ENCODE measurements at places on chromosomes 3 and 15.

DNA sequence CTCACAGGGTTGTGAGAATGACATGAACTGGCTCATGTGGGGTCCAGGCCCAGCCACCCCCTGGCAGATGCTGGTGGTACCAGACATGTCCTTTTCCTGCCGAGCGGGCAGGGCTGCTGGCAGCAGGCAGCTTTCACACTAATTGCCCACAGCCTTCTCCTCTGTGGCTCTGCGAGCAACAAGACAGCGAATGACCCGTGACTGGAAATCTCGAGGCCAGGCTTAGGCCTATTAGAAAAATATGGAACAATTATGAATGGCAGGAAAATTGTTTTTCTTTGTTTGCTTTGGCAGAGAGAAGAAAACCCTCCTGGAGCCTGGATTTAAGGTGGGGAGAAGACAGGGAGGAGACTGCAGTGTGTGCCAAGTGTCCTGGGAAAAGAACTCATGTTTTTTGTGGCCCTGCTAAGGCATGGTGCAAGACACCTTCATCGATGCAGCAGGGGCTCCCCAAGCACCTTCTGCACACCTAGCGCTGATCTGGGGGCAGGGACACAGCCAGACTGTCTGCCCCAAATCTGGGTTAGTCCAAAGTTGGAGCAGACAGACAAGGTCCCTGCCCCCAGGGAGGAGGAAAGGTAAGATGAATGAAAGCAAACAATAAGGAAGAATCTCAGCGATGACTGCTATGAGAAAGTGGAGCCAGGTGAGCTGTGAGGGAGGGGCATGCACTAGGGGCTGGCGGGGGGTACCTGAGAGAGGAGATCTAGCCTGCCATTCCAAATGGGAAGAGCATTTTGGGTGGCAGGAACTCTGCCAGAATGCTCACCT, 193.8 kb upstream of the TLE3 start:
- DNase-seq, result no peak

DNA sequence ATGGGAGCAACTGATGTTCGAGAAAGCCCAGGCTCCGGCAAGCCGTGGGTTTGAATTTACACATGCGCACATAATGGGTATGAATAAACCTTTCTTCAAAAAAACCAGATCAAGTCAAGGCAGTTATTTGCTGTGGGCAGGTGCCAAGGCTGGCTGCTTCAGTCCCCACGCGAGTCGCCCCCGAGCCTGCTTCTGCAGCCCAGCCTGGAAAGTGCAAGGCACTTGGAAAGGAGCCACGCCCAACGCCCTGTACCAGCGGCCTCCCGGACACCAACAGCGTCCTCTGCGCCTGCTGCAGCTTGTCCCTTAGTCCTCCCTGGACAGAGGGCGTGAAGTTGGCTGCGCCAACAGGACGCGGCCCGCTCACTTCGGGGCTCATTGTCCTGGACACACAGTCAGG, 68.9 kb downstream of the KLF15 start:
- peak; percentile 34 for DNase-seq

DNA sequence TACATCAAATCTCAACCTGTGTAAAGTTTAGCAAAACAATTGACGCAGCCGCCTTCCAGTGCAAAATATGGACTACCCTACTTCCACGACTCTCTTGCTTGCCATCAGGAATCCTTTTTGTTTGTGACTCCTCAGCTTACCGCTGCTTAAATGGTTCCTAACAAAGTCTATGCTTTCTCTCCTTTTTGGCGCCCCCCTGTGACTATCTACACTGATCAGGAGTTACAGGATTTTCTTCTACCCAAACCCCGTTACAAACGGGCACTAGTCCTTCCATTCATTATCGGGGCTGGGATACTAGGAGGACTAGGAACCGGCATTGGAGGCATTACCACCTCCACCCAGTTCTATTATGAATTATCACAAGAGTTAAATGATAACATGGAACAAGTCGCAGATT, 184.0 kb downstream of the IGSF11 start:
- DNase-seq, result no peak

DNA sequence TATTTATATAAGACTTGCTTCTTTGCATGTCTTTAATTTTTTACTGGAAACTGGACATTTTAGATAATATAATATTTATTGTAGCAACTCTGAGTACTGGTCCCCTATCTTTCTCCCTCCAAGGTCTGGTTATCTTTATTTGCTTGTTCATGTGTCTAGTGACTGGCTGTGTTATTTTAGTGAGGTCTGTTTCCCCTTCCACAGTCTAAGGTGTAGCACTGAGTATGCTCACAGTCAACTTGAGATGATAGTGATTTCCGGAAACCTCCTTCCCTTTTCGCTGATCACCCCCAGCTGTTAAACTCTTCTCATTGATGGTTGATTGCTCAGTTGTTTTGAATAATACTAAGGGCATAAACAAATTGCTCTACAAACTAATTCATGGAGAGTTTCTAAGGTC, 37.0 kb downstream of the PCNP start:
- DNase-seq, result no peak

GRCh38 chr15:29959384-29960137, 123.2 kb upstream of the GOLGA8J start:
- no peak for DNase-seq

GRCh38 chr3:191306428-191306827, 22.8 kb upstream of the CCDC50 start:
- DNase-seq, result no peak

- no peak for DNase-seq
Observed at GRCh38 chr3:45464336-45465170, 76.2 kb downstream of the LARS2 start.

GRCh38 chr3:71458895-71459294, 124.6 kb downstream of the FOXP1 start:
- DNase-seq, result no peak

- no peak for DNase-seq
Observed at GRCh38 chr15:100383302-100384107, 41.7 kb upstream of the ADAMTS17 start.

DNA sequence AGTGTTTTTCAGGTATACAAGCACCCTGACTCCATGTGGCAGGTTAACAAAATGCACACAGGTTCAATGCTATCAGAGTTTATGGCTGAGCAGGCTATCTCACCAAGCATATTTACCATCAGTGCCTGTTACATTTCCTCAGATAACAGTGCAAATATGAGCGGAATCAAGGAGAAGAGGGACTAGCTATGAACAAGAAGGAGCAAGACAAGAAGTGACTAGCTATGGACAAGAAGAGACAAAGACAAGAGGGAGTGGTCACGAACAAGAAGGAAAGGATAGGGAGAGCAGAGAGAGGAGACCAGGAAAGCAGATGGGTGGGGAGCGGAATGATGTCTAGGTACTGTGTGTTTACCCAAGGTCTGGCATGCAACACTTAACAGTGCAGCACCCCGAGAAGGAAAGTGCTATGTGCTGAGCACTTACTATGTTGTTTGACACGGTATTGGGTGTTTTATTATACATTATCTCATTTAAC, 8.6 kb downstream of the ILDR1 start:
- no peak for DNase-seq

DNA sequence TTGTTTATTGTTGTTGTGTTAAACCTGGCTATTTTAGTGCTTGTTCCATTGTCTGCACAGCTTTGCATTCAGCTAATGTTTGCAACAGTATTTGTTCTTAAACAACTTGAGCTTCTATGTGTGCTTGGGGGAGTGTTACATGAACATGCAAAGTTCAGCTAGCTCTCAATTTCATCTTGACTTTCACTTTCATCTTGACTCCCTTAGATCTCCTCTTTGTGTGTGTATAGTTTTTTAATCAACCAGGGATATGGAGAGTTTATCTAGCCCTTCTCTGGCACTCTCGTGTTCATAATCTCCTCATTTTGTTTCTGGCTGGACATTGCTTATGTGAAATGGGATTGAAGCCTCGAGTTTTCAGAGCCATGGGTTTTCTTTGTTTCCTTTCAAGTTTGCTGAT, 212.4 kb upstream of the ZBTB20 start:
- no peak for DNase-seq

- no peak for DNase-seq
Observed at GRCh38 chr15:75966073-75966472, 46.2 kb downstream of the NRG4 start.

DNA sequence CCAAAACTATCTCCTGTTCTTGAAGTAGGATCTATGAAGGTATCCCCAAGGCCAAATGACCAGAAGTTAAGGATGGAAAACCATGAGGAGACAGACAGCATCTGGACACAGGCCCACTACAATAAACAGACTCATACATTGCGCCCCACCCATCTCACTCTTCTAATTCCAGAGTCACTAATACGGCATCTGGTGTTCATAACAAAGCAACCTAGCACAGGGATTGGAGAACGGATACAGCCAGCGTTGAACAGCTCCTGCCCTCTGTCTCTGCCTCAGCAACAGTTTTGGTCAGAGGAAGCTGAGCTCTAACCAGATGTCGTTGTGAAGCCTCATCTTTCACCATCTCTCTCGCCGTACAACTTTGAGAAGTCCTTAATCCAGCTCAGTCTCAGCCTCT, 44.5 kb upstream of the CCDC80 start:
- DNase-seq, result no peak

GRCh38 chr3:16700651-16701050, 95.4 kb upstream of the DAZL start:
- DNase-seq, result no peak

DNA sequence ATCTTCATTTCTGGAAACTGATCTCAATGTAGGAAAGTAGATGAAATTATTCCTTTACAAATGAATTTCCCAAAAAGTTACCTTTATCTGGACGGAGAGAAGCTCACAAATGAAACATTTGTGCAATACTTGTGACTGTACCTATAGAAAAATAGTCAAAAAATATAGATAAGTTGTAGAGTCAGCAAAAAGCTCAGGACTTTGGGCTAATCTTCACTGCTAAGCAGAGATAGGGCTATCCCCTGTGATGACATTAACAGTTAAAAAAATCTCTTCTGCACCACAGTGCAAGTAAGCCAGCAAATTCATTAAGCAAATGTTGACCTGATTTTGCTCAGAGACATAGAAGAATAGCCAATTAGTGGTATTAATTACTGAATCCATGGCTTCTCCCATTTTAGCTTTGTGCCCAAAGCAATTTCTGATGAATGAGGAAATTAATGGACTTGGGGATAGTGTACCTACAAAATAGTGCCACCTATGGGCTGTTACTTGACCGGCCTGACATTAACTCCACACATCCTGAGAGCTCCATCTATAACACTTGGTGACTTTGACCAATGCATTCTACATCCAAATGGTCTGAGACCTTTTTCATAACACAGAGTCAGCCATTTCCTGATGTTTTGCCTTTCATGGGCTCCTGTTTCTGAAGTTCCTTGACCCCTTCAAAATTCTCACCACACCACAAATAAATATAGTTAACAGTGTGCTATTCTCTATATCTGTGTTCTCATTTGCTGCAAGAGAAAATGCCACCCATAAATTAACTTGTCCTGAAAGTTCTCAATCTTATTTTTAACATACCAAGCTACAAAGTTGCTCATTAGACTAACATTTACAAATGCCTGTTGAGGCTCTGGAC, 105.0 kb downstream of the SSR3 start:
- DNase-seq, result peak; percentile 16

GRCh38 chr3:85594676-85595075, 635.9 kb downstream of the CADM2 start:
- peak; percentile 15 for DNase-seq

- no peak for DNase-seq
Observed at GRCh38 chr3:37375184-37376127, 201.1 kb upstream of the LRRFIP2 start.

GRCh38 chr3:156233876-156234275, 113.5 kb downstream of the KCNAB1 start:
- no peak for DNase-seq

GRCh38 chr3:65582012-65582717, 456.6 kb downstream of the MAGI1 start:
- no peak for DNase-seq

- DNase-seq, result no peak
Observed at GRCh38 chr3:42092006-42092405, 849 bp downstream of the TRAK1 start.

GRCh38 chr3:10814623-10815022, 1.4 kb upstream of the SLC6A11 start:
- no peak for DNase-seq

GRCh38 chr3:113283306-113283705, 71.9 kb downstream of the BOC start:
- DNase-seq, result no peak

GRCh38 chr3:134486577-134487041, 752 bp downstream of the CEP63 start:
- no peak for DNase-seq

- DNase-seq, result no peak
Observed at GRCh38 chr3:48614044-48614443, 4.6 kb upstream of the UQCRC1 start.

DNA sequence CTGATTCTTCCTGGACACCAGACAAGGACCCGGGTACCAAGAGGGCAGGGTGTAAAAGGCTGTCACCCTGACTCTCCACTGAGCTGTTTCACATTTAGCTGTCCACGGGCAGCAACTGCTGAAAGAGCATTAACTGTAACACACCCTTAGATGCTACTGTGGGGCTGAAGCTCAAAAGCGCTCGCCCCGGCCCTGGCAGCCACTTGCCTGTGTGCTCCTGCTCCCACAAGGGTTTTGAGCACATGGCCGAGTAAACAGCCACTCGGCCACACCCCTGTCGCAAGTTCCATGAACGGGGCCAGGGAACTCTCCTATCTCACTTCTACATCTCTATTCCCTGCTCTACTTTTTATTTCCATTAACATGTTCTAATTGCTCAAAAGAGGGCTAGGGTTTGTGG, 421.7 kb downstream of the TUSC7 start:
- DNase-seq, result no peak

GRCh38 chr3:126540342-126540849, 16.4 kb downstream of the CHST13 start:
- DNase-seq, result no peak

GRCh38 chr3:134360046-134360445, 14.2 kb downstream of the AMOTL2 start:
- no peak for DNase-seq

DNA sequence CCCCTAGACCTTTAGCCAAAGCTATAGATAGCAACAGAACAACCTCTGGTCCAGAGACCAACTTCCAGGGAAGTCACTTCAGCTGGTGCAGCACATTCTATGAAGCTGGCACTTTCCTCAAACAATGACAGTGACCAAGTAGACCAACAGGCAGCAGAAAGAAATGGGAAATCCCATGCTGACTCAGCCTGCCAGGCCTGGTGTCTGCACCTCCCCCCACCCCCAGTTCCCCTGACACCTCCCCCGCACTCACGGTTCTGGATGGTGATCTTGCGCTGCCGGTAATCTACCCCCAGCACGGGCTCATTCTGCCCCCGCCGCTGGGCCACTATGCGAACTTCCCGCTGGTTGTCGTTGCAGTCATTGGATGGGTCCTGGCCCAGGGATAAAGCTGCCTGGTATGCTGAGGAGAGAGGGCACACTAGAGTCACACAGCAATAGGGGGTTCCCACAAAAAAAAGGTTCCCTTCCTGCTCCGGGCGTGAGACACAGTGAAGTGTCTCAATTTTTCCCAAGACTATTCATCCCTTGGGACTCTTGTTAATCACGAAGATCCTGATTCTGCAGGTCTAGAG, 17.0 kb downstream of the ILDR1 start:
- DNase-seq, result no peak

DNA sequence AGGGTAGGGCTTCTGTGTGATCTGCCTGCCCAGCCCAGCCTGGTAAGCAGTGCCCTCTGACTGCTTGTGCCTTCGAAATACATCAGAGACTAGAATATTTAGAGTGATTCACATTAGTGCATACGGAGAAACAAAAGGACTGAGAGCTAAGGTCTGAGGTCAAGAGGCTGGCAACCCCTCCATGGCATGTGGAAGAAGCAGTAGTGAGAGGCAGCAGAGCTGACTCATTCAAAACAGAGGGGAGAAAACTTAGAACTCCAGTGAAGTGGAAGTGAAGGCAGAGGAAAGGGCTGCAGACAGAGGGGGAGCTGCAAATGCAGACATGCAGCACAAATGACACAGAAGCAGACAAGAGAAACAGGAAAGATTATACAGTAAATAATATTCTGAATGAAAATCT, 61.6 kb downstream of the ULK4 start:
- DNase-seq, result no peak
